ENCODE measurements at places on chromosomes 7 and 10.

GRCh38 chr10:6221971-6222751 is 19.4 kb downstream of the PFKFB3 start:
- H3K4me1 ChIP-seq, result no peaks in the 10 kb centered on the region
- no peak overlapping the region for H3K4me3 ChIP-seq
- H3K27me3 ChIP-seq, result no peaks in the 10 kb centered on the region
- no peaks in the 10 kb centered on the region for H3K36me3 ChIP-seq
- no peak for DNase-seq

DNA sequence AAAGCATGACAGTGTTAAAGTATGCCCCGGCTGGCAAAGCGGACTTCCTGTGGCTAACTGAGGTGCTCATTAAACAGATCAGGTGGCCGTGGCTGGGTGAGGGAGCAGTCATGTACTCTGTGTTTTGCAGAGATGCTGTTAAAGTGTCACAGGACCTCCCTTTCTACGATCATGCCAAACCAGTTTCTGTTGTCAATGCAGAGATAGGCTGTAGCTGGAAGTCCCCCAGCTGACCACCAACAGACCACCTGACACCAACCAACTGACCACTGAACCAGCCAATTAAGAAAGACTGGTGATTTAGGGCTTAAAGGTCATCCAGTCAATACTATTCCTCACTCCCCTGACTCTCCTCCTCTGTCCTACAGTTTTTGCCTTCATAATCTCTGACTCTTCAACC is 431.1 kb upstream of the LRGUK start:
- no peak overlapping the region for H3K27ac ChIP-seq
- no peak for DNase-seq
- no peaks in the 10 kb centered on the region for H3K36me3 ChIP-seq
- no peak overlapping the region for H3K4me3 ChIP-seq
- no peaks in the 10 kb centered on the region for H3K4me1 ChIP-seq

GRCh38 chr10:101843032-101844021 is at the start of gene KCNIP2:
Gene KCNIP2 (minus strand): TSS chr10:101843800. CDS start chr10:101843568, 232 bp downstream.
- H3K4me3 ChIP-seq, result no peak within 1 kb of the TSS
- H3K4me1 ChIP-seq, result peaks cover 39% of the 10 kb centered on the region
- peaks cover 24% of the 10 kb centered on the region for H3K36me3 ChIP-seq
- DNase-seq, result no peak

GRCh38 chr10:72612203-72612826 is 13.6 kb downstream of the MICU1 start:
- no peaks in the 10 kb centered on the region for H3K36me3 ChIP-seq
- H3K4me3 ChIP-seq, result no peak overlapping the region
- no peaks in the 10 kb centered on the region for H3K4me1 ChIP-seq
- H3K27ac ChIP-seq, result no peak overlapping the region

DNA sequence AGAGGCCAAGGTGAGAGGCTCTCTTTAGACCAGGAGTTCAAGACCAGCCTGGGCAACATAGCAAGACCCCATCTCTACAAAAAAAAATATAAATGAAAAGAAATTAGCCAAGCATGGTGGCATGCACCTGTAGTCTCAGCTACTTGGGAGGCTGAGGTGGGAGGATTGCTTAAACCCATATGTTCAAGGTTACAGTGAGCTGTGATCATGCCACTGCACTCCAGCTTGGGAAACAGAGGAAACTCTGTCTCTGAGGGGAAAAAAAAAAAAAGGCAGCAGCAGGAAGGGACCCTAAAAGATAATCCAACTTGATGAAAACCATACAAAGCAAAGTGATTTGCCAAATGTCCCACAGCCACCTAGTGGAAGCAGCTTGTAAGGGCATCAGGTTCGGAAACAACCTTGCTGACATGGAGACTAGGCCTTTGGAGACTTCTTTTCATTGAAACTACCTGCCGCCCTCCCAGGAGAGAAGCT is 15.6 kb upstream of the PBLD start:
- no peak for DNase-seq
- H3K27ac ChIP-seq, result no peak overlapping the region
- no peak overlapping the region for H3K4me3 ChIP-seq
- no peaks in the 10 kb centered on the region for H3K4me1 ChIP-seq
- H3K27me3 ChIP-seq, result no peaks in the 10 kb centered on the region
- H3K36me3 ChIP-seq, result no peaks in the 10 kb centered on the region

GRCh38 chr7:80637454-80637853 is 988 bp upstream of the CD36 start:
- no peaks in the 10 kb centered on the region for H3K36me3 ChIP-seq
- no peaks in the 10 kb centered on the region for H3K27me3 ChIP-seq
- H3K4me3 ChIP-seq, result no peak overlapping the region
- no peak for DNase-seq
- no peak overlapping the region for H3K27ac ChIP-seq

DNA sequence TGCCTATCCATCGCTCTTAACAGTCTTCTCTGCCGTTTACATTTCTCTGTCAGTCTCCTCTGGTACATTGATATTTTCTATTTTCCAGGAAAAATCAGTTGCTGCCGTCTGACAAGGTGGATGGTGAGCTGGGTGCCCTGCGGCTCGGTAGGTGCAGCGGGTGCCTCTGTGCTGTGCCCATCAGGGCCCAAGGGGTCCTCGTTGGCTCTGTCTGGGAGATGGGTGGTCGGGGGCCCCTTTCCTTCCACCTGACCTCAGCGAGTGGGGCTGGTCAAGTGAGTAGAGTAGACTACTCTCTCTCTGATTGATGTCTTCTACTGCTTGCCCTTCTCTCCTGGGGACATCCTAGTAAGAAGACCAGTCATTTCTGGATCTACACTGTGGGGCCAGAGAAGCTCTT is 57.4 kb downstream of the MINDY4 start:
- H3K27ac ChIP-seq, result no peak overlapping the region
- no peaks in the 10 kb centered on the region for H3K4me1 ChIP-seq
- no peak overlapping the region for H3K4me3 ChIP-seq
- no peaks in the 10 kb centered on the region for H3K27me3 ChIP-seq
- no peaks in the 10 kb centered on the region for H3K36me3 ChIP-seq

DNA sequence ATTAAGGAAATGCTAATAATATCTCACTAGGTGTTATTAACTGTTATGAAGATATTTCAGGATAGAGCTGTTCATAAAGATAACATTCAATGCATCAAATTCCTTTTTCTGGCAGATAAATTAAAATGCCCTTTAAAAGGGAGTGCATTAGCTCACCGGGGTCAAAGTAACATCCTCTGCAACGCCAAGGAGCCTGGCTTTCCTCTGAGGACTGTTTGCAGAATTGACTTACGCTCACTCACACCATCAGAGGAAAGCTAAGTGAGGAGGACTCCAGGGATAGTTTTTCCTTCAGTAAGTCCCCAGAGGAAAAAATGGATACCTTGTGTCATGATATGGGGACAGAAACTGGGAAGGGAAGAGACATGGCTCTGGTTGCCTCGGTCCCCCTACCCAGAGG is 45.2 kb upstream of the GPR158 start:
- H3K4me1 ChIP-seq, result no peaks in the 10 kb centered on the region
- DNase-seq, result no peak
- no peak overlapping the region for H3K27ac ChIP-seq
- no peak overlapping the region for H3K4me3 ChIP-seq

DNA sequence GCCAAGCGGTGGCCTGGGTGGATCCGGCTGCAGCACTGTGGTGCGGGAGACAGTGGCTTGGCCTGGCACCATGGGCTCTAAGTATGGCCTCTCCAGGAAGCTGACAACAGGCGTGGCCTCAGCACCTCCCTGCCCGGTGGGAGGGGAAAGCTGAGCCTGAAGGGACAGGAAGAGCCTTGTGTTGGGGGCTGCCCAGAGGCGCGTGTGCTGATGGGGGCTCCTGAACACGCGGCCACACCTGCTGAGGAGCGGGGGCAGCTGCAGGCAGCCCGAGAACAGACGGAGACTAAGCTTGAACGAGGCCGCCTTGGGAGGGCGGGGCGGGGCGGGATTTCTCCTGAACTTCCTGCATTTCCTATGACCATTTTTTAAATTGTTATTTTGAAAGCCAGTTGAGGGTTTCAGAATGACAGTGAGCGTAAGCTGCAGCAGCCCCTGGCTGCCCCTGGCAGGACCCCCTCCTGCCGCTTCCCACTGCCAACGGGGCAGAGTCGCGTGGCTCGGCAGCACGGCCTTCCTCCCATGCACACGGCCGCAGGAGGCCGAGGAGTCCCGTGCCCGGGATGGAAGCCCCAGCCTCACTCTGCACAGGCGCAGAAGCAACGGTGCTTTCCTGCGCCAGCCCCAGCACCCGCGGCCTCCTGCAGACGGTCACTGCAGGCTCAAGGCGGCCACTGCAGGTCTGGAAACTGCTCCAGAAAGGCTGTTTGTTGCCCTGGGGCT is 43.2 kb downstream of the DPYSL4 start:
- H3K4me1 ChIP-seq, result peaks cover 9% of the 10 kb centered on the region
- H3K27ac ChIP-seq, result peak overlapping the region; percentile 17
- H3K36me3 ChIP-seq, result no peaks in the 10 kb centered on the region
- DNase-seq, result no peak
- peak overlapping the region; percentile 15 for H3K4me3 ChIP-seq
- no peaks in the 10 kb centered on the region for H3K27me3 ChIP-seq

GRCh38 chr7:152780935-152781334 is 21.4 kb downstream of the ACTR3B start:
- no peaks in the 10 kb centered on the region for H3K27me3 ChIP-seq
- no peak for DNase-seq
- no peaks in the 10 kb centered on the region for H3K36me3 ChIP-seq
- no peak overlapping the region for H3K27ac ChIP-seq
- H3K4me1 ChIP-seq, result no peaks in the 10 kb centered on the region

- no peaks in the 10 kb centered on the region for H3K27me3 ChIP-seq
These were observed 108.4 kb downstream of the LYZL1 start for GRCh38 chr10:29397221-29397620.

GRCh38 chr10:132592790-132593383 is 55.3 kb downstream of the INPP5A start:
- H3K27ac ChIP-seq, result no peak overlapping the region
- H3K4me1 ChIP-seq, result peaks cover 84% of the 10 kb centered on the region
- H3K27me3 ChIP-seq, result no peaks in the 10 kb centered on the region
- DNase-seq, result no peak
- H3K36me3 ChIP-seq, result no peaks in the 10 kb centered on the region

DNA sequence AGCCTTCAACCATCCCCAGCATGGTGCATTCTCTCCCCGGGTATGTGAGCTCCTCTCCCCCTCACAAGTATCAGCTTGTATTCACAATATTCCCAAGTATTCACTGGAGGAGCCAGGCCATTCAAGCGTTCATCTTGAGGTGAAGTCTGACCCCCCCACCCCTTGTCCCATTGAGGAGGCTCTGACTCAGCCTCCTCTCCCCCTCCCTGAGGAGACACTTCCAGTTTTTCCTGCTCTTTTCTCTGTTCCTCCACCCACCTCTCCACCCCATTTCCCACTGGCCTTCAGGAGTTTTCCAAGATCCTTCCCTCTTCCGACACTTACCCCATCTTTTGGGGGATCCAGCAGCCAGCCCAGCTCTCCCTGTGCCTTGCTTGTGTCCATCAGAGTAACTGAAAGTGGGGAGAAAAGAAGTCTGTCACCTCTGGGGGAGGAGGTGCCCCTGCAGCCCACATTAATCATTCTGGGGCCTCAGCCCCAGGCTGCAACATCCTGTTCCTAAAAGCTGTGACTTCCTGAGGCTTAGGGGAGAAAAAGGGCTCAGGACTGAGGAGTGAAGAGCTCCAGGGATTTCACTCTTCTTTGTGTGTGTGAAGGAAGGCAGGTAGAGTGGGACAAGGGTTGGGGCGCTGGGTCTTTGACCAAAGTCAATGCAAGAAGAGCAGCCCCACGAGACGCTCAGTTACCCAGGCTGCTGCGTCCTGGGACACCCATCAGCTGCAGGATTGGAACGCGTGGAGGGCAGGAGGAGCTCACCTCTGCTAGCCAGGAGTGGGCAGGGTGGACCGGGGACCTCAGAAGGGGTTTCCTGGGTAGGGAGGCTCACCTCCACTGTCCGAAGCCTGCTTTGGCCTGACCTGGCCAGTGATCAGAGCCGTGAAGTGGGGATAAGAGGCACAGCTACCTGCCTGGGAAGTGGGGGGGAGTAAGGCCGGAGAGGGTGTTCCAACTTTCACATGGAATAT is 1.1 kb downstream of the EPHA1 start:
- H3K4me3 ChIP-seq, result peak overlapping the region; percentile 50
- peaks cover 54% of the 10 kb centered on the region for H3K4me1 ChIP-seq
- no peaks in the 10 kb centered on the region for H3K36me3 ChIP-seq
- DNase-seq, result no peak
- no peaks in the 10 kb centered on the region for H3K27me3 ChIP-seq

DNA sequence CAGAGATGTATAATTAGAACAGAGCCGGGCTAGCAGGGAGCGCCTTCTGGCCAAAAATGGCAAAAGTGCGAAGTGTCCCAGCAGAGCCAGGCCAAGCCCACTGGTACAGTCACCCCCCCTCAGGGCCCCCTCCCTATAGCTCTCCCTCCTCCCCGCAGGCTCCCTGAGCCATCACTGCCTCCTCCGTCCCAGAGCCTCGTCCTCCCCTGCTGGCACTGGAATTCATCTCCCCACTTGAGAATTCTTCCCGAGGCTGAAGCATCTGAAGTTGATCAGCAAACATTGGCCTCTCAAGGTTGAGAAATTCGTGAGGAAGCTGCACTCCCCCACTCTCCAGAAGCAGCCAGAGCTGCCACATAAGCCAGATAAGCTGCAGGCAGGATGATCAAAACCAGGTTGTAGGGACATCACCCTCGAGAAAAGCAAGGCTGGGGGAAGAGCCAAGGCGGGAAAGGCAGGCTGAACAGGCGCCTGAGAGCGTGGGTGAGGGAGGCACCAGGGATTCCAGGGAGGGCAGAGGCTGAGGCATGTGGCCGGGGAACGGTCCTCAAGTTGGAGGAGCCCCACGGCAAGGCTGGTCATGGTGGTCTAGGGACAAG is 23.4 kb downstream of the CAMK2G start:
- no peak for DNase-seq
- peaks cover 41% of the 10 kb centered on the region for H3K4me1 ChIP-seq
- no peak overlapping the region for H3K4me3 ChIP-seq
- H3K36me3 ChIP-seq, result peaks cover 29% of the 10 kb centered on the region
- H3K27ac ChIP-seq, result peak overlapping the region; percentile 84
- H3K27me3 ChIP-seq, result no peaks in the 10 kb centered on the region

GRCh38 chr7:43658718-43659548 is 70.4 kb downstream of the COA1 start:
- H3K36me3 ChIP-seq, result no peaks in the 10 kb centered on the region
- no peaks in the 10 kb centered on the region for H3K27me3 ChIP-seq
- no peak overlapping the region for H3K27ac ChIP-seq
- DNase-seq, result no peak
- no peaks in the 10 kb centered on the region for H3K4me1 ChIP-seq

- H3K27me3 ChIP-seq, result no peaks in the 10 kb centered on the region
- no peaks in the 10 kb centered on the region for H3K36me3 ChIP-seq
- no peak overlapping the region for H3K27ac ChIP-seq
- no peak for DNase-seq
- H3K4me1 ChIP-seq, result no peaks in the 10 kb centered on the region
- H3K4me3 ChIP-seq, result no peak overlapping the region
These were observed 18.5 kb upstream of the TRIM56 start for GRCh38 chr7:101066833-101067177.

- DNase-seq, result no peak
- no peak overlapping the region for H3K4me3 ChIP-seq
- no peaks in the 10 kb centered on the region for H3K4me1 ChIP-seq
- H3K27ac ChIP-seq, result no peak overlapping the region
- H3K27me3 ChIP-seq, result no peaks in the 10 kb centered on the region
- H3K36me3 ChIP-seq, result no peaks in the 10 kb centered on the region
These were observed 194.2 kb upstream of the SLC26A5 start for GRCh38 chr7:103640031-103640779.

GRCh38 chr7:112858838-112859237 is 68.6 kb upstream of the TMEM168 start:
- H3K4me3 ChIP-seq, result no peak overlapping the region
- no peaks in the 10 kb centered on the region for H3K4me1 ChIP-seq
- no peaks in the 10 kb centered on the region for H3K36me3 ChIP-seq
- no peaks in the 10 kb centered on the region for H3K27me3 ChIP-seq
- no peak for DNase-seq
- H3K27ac ChIP-seq, result no peak overlapping the region

GRCh38 chr7:151688236-151688780 is 168.6 kb upstream of the RHEB start:
- no peaks in the 10 kb centered on the region for H3K27me3 ChIP-seq
- H3K36me3 ChIP-seq, result no peaks in the 10 kb centered on the region
- no peak overlapping the region for H3K4me3 ChIP-seq
- H3K27ac ChIP-seq, result peak overlapping the region; percentile 73

Data from vagina (tissue), 2 donors.